ENCODE measurements at places on chromosomes 6 and 20.

DNA sequence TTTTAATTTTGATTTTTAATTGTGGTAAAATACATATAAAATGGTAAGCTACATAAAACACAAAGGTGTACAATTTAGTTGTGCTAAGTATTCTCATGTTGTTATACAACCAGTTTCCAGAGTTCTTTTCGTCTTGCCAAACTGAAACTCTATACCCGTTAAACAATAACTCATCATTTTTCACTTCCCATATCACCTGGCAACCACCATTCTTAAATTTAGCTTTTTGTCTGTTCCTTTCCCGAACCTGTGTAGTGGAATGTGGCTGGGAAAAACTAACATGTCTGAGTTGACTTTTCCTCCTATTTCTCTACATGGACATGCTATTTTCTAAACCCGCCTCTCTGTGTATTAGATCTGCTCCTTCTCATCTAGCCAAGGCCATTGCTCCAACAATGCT, 27.6 kb downstream of the RPRD1B start:
- DNase-seq = no peak

DNA sequence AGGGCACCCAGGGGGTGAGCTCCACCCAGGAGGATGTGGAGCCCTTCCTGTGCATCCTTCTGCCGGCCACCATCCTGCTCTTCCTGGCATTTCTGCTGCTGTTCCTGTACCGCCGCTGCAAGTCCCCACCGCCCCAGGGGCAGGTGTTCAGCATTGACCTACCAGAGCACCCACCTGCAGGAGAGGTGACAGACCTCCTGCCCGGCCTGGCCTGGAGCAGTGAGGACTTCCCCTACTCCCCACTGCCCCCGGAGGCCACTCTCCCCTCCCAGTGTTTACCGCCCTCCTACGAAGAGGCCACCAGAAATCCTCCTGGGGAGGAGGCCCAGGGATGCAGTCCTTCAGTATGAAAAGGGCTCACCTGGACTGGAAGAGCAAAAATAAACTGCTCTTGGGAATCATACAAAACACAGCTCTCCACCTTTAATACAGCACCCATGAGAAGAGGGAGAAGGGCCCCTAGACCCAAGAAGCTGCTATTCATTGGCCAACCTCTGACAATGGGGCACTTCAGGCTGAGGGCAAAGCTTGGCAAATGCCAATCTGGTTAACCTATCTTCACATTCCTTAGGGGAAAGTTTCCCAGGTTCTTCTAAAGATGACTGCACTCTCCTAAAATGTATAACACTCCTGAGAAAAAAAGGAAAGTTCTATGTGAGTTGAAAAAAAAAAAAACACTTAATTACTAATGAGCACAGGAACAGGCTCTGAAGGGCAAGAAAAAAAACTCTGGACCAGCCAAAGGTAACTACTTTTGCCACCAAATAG, 5.0 kb downstream of the SMIM28 start:
- DNase-seq = no peak

DNA sequence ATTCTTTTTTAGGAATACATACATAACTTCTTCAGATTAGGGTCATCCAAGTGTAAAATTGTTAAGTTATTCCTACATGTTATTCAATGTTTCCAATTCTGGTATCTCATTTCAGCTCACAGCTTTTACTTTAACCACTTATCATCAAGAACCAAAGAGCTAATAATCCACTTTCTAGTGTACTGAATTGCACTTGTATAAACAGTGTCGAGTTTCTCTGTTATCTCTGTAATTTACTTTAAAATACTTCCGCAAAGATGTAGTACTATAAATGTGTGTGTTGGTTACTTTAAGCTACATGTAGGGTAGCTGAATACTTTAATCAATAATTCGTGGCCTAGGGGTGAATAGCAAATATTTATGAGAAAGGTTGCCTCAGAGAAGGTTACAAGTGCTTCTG, 8.8 kb upstream of the GJA1 start:
- DNase-seq = no peak

GRCh38 chr6:11021003-11021402, 23.1 kb downstream of the ELOVL2 start:
- no peak for DNase-seq

DNA sequence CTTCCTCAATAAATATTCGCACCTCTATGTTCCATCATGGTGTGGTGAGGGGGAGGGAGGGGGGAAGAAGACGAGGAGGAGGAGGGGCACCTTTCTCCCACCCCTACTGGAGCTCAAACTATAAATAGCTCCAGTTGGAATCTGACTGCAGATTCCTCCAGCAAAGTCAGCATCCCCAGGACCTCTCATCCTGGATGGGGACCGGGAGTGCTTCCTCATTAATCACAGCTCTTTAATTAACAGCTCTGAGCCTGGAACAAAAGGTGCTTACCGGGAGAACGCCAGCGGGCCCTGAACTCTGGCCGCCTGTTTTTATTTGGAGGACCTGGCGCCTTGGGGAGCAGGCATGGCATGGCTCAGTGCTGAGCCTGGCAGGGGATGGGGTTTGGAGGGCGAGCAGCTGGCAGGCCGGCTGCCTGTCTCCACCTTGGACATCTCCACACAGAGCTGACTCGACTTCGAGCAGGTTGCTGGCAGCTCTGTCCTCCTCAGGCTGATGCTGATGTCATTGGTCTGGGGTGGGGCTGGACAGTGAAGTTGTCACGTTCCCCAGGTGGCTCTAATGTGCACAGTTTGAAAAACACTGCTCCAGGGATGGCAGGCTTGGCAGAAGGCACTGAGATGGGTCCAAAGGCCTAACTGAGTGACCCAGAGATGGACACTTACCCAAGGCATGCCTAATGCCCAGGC, 180.4 kb downstream of the DHX35 start:
- no peak for DNase-seq

DNA sequence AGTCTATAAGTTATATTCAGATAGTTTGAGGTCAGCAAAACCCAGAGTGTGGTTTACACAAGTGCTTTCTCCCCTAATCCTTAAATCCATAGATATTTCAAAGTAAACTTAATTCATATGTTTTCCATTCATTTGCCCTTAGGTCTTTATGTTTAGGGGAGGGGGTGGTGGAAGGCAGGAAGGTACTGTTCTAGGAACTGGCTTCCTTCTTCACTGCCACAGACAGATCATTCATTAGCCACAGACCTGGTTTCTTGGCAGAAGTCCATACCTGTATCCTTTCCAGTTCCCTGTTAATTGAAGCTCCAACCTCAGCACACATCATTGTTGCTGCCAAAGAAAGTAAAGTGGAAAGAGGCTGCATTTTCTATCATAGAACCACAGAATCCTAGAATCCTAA, 123.0 kb downstream of the AIG1 start:
- peak; percentile 71 for DNase-seq

- peak; percentile 19 for DNase-seq
These were observed 454 bp downstream of the L3MBTL3 start for GRCh38 chr6:130018744-130019325.

- no peak for DNase-seq
These were observed 5.6 kb upstream of the TREML4 start for GRCh38 chr6:41222513-41222912.

DNA sequence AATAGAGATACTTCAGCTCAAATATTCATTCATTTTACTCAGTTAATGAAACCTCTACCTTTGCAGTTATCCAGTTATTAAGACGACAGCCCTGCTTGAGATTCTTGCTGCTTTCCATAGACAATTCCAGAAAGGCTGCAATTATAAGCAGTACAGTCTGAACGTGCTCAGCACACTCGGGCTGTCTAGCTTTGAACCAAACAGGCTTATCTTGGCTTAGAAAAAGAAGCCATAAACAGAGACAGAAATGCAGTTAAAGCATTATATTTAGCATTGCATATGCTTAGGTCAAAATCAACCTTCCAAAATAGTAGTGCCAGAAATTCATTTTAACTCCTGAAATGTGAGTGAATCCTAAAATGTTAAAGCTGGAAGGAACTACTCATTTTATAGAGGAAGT, 204.1 kb upstream of the KCNQ5 start:
- DNase-seq = no peak

- DNase-seq = no peak
These were observed 30.1 kb downstream of the SF3B5 start for GRCh38 chr6:144065213-144065660.

DNA sequence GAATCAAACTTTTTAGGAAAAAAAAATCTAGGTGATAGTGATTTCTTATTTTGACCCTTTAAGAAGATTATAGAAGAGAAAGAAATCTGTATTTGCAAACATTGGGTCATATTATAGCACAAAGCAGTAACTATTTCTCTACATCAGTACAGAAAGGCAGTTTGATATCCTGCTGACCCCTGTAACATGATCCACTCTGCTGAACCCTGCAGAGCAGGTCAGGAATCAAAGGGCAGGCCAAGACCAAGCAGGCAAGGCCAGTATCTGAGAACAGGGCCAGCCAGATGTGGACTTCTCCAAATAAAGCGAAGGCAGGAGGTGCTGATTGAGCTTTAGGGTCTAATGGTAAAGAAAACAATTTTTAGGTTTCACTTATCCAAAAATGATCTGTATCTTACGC, 239.4 kb downstream of the PTPRK start:
- no peak for DNase-seq

- peak; percentile 36 for DNase-seq
These were observed 48.3 kb downstream of the ECT2L start for GRCh38 chr6:138844192-138844591.

GRCh38 chr20:63432577-63433325, 39.7 kb downstream of the KCNQ2 start:
- peak; percentile 17 for DNase-seq

- DNase-seq = no peak
These were observed 51.5 kb downstream of the EZR start for GRCh38 chr6:158767709-158768108.

- DNase-seq = no peak
These were observed 286.7 kb upstream of the POU3F2 start for GRCh38 chr6:98547634-98548033.

- peak; percentile 85 for DNase-seq
These were observed 10.6 kb downstream of the REM1 start for GRCh38 chr20:31485450-31486339.

DNA sequence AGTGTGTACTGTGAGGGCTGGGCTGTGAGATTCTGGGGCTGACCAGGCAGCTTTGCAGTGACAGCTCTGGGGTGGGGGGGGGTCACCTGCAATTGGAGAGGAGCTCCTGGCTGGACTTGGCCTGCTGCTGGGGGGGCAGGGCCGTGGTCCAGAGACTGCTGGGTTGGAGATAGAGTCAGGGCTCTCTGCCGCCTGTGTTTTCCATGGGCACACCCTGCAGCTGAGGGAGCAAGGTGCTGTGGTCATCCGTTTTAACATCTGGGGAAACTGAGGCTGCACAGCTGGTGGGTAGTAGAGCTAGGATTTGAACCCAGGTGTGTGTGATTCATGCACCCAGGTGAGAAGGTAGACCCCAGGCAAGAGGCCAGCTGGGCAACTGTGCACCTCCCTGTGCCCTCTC, 7.3 kb downstream of the DLGAP4 start:
- DNase-seq = no peak

- DNase-seq = no peak
These were observed 49.9 kb downstream of the EZR start for GRCh38 chr6:158769234-158769770.

GRCh38 chr20:33209789-33210188, 7.4 kb upstream of the BPIFA3 start:
- DNase-seq = peak; percentile 61

DNA sequence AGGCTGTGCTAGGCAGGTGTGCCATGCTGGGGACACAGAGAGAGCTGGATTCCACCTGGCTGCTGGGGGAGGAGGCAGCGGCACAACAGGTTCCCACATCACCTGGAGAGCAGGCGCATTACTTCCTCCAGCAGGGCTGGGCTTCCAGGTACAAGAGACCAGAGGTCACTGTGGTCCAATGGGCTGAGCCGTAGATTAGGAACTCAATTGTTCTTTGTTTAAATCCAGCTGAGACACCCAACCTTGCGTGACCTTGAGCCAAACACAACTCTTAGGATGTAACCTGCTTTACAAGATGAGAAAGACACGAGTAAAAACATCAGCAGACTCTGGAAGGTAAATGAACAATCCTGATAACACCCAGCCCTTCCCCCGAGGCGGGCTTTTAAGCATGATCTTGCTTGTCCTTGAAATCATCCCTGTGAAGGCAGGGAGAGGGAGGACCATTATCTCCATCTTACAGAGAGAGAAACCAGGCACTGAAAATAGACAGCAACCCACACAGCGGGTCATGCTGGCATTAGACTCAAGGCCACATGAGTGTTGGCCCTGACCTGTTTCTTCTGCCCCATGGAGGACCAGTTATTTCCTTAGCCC, 216.5 kb upstream of the RREB1 start:
- no peak for DNase-seq

DNA sequence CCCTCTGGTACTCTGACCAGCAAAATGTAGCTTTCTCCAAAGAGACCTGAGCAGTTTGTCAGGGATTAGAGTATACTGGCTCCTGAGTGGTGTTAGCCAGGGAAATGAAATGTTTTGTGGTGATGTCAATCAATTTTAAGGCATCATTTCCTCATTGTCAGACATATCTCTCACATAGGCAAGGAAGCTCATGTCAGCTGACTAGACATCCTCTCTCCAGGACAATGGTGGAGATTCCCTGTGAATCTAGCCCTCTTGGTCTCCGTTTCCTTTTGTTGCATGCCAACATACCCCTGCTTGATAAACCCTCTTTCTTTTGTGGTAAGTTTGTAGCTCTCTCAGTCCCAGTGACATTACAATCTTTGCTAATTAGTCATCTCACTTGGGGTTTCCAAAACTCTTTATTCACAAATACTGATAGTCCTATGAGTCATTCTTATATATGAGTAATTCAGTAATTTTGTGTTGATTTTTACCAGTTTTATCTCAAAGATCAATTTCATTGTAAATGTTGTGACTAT, 135.6 kb upstream of the PTPRK start:
- DNase-seq = peak; percentile 97

DNA sequence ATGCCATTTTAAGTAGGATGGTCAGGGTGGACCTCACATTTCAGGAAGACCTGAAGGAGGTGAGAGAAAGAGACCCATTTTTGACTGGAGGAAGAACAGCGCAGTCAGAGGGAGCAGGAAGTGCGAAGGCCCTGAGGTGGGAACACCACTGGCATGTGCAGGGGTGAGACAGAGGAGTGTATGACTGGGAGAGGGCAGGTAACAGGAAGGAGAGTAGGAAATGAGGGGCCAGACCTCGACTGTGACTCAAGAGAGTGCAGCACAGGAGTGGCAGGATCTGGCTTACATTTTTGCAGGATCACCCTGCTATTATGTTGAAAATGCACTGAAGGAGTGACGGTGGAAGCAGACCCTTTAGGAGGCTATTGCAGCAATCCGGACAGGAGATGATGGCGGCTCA, 117.7 kb upstream of the CDYL start:
- no peak for DNase-seq

GRCh38 chr20:39328347-39328746, 366.2 kb downstream of the DHX35 start:
- DNase-seq = no peak

DNA sequence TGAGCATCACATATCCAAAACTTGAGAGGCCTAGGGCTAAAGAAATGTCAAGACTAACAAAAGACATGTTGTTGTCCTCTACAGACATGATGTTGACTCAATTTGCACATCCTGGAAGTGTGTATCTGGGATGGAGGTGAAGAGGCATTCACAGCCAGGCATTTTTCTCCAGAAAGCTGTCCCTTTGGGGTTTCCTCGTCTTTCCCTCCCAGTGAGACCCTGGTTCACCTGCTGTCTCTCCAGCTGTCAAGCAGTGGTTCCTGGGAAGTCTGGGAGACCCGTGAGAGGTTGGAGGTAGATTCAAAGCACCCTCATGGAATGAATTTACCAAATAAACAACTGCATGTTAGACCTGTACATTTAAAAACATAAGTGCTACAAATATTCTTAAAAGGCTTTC, 32.1 kb downstream of the BACH2 start:
- no peak for DNase-seq
